T-cell (primary cell): ENCODE measurements at places on chromosomes 3 and 15.

DNA sequence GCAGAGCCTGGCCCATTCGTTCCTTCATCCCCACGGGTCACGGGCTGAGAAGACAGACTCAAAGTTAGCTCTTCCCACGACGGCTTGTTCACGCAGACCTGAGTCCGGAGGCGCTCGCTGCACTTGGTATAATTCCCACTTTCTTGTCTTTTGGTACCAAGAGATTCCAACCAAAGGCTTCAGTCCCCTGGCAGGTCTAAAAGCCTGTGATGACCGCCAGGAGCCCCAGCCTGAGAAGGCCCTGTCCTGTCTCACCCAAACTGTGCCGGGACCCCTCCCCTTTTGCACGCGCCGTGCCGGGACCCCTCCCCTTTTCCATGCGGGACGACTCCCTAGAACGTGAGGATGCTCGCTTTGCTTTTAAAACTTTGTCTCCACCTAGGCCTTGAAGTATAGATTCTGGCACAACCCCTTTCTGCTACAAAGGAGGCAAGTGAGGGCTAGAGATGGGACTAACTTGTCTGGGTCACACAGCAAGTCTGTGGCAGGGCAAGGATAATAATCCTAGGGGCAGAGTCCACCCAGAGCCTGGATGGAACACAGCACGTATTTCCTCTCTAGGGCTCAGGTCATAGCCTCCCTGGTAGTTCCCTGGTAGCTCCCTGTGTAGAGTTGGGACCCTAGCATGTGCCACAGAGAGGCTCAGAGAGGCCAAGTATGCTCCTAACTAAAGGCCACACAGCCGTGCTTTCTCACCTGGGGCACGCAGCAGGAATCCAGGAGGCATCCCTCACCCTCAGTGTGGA, 211.3 kb downstream of the XXYLT1 start:
- no peaks in the 10 kb centered on the region for H3K4me1 ChIP-seq
- H3K27ac ChIP-seq, result no peak overlapping the region
- peaks cover 32% of the 10 kb centered on the region for H3K27me3 ChIP-seq
- no peaks in the 10 kb centered on the region for H3K36me3 ChIP-seq
- DNase-seq, result no peak
- no peak overlapping the region for H3K4me3 ChIP-seq

GRCh38 chr3:171796625-171797264, 13.5 kb downstream of the PLD1 start:
- H3K27me3 ChIP-seq, result no peaks in the 10 kb centered on the region
- H3K36me3 ChIP-seq, result no peaks in the 10 kb centered on the region
- H3K27ac ChIP-seq, result no peak overlapping the region
- H3K4me3 ChIP-seq, result no peak overlapping the region
- no peak for DNase-seq

DNA sequence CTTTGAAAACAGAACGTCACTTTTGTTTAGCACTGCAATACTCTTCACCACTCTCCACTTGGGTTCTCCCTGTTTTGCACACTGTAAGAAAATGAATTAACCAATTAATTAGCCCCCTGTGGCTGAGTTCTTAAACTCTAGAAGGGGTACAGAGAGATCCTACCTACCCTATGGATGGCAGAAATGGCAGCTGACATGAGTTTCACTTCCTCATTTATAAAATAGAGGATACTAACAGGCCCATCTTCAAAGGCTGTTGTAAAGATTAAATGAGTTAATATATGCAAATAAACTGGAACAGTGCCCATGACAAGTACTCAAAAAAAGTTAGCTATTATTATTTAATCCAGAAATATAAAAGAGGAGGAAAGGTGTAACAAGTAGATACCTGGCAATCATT, 36.9 kb downstream of the SUCLG2 start:
- H3K27ac ChIP-seq, result no peak overlapping the region
- no peak for DNase-seq
- H3K27me3 ChIP-seq, result no peaks in the 10 kb centered on the region
- no peak overlapping the region for H3K4me3 ChIP-seq
- H3K36me3 ChIP-seq, result peaks cover 28% of the 10 kb centered on the region

DNA sequence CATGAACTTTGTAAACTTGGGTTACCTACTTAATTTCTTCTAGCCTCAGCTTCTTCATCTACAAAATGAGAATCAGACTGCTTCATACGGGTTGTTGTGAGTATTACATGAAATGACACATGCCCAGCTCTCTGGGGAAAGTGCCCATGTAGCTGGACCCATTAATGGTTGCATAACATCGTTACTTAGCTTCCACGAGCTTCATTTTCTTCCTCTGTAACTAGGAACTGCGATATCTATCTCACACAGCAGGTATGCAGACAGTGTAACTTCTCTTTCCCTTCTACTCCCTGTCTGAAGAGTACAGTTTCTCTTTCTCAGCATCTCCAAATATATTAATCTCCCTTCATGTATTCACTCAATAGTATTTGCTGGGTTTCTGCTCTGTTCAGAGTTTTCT, 37.9 kb upstream of the DLG1 start:
- peaks cover 2% of the 10 kb centered on the region for H3K27me3 ChIP-seq
- H3K27ac ChIP-seq, result no peak overlapping the region
- no peaks in the 10 kb centered on the region for H3K4me1 ChIP-seq
- no peak for DNase-seq
- H3K4me3 ChIP-seq, result no peak overlapping the region
- no peaks in the 10 kb centered on the region for H3K36me3 ChIP-seq

- peaks cover 6% of the 10 kb centered on the region for H3K27me3 ChIP-seq
- H3K4me3 ChIP-seq, result no peak overlapping the region
- H3K4me1 ChIP-seq, result no peaks in the 10 kb centered on the region
- H3K27ac ChIP-seq, result no peak overlapping the region
- no peak for DNase-seq
- no peaks in the 10 kb centered on the region for H3K36me3 ChIP-seq
Measured at GRCh38 chr3:37800022-37800551, 61.6 kb upstream of the CTDSPL start.

DNA sequence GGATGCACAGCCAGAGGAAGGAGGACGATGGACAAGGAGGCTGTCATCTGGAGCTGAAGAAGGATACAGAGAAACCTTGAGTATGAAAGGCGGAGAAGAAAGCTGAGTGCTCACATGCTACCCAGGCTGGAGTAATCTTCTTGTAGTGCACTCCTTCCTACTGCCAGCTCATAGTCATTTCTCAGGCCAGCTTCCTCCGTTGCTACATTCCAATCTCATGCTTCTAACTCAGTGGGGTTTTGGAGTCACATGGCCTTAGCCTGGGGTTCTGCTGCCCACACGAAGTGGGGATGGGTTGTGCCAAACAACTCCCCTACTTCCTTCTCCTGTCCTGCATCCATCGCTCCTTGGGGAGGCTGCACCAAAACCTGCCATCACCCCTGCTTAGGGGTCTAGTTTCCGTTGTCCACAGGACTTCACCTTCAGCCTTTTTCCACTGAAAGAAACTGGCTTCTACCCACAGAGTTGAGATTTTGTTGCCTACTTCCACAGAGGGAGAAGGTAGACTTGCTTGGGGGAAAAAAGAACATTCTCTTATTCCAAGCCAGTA, 239.9 kb downstream of the EPHB1 start:
- no peak for DNase-seq
- no peaks in the 10 kb centered on the region for H3K27me3 ChIP-seq
- no peaks in the 10 kb centered on the region for H3K36me3 ChIP-seq
- H3K27ac ChIP-seq, result no peak overlapping the region
- no peak overlapping the region for H3K4me3 ChIP-seq
- H3K4me1 ChIP-seq, result no peaks in the 10 kb centered on the region

DNA sequence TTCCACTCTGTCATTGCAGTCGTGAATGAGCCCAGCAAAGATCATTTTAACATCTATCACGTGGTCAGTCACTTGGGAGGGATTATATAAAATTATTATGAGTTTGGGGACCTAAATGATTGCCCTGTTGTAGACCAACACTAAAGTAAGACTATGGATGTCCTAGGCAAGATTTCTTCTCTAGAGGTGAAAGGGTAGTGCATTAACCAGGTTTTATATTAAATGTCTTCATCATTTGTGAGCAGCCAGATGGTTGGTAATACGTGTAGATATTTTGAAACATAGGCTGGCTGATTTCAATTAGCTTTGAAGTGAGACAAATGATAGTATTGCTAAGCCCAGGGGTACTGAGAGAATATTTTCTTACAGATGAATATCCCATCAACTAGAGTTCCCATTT, 150.3 kb upstream of the TSPAN3 start:
- no peaks in the 10 kb centered on the region for H3K36me3 ChIP-seq
- no peak overlapping the region for H3K4me3 ChIP-seq
- peaks cover 14% of the 10 kb centered on the region for H3K4me1 ChIP-seq

GRCh38 chr3:197913641-197914380, 36.2 kb upstream of the RPL35A start:
- no peak overlapping the region for H3K4me3 ChIP-seq
- H3K27ac ChIP-seq, result no peak overlapping the region
- no peaks in the 10 kb centered on the region for H3K27me3 ChIP-seq
- peaks cover 5% of the 10 kb centered on the region for H3K36me3 ChIP-seq
- H3K4me1 ChIP-seq, result peaks cover 6% of the 10 kb centered on the region

GRCh38 chr15:83835479-83835878, 181.6 kb downstream of the ADAMTSL3 start:
- H3K36me3 ChIP-seq, result no peaks in the 10 kb centered on the region
- H3K4me1 ChIP-seq, result no peaks in the 10 kb centered on the region
- H3K27me3 ChIP-seq, result no peaks in the 10 kb centered on the region
- DNase-seq, result no peak

- no peak for DNase-seq
- no peaks in the 10 kb centered on the region for H3K27me3 ChIP-seq
Measured at GRCh38 chr15:77768107-77768506, 135.4 kb upstream of the LINGO1 start.

GRCh38 chr15:72855791-72856190, 72.2 kb upstream of the ADPGK start:
- H3K4me1 ChIP-seq, result no peaks in the 10 kb centered on the region
- no peak for DNase-seq
- no peak overlapping the region for H3K27ac ChIP-seq
- no peak overlapping the region for H3K4me3 ChIP-seq
- peaks cover 20% of the 10 kb centered on the region for H3K27me3 ChIP-seq

DNA sequence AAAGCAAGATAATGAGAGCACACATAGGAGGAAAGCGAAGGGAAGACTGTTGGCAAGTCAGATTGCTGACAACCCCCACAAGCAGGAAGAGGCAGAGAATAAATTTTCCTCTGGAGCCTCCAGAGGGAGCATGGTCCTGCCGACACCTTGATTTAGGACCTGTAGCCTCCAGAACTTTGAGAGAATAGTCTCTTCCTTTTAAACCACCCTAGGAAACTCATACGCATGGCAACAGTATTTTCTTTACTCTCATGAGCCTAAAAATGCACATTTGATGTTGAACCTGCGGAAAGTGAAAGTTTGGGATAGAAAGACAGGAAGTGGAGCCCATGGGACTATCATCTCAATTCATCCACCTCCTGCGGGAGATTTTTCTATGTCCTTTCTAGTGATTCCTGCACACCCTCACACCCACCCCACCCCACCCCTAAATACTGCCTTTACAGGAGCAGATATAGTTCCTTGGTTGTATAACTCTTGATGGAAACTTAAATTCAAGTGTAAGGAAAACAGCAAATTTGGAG, 116.7 kb upstream of the LPP start:
- H3K4me3 ChIP-seq, result no peak overlapping the region
- no peaks in the 10 kb centered on the region for H3K4me1 ChIP-seq
